ENCODE measurements at places on chromosomes 5 and 9. TPM values are rescaled to one million over a fixed set of nuclear protein-coding genes. Genes with fewer than 3 reads are reported as not detected.
A peak's percentile ranks its signal among the peaks of the same experiment; 100 is the strongest.

DNA sequence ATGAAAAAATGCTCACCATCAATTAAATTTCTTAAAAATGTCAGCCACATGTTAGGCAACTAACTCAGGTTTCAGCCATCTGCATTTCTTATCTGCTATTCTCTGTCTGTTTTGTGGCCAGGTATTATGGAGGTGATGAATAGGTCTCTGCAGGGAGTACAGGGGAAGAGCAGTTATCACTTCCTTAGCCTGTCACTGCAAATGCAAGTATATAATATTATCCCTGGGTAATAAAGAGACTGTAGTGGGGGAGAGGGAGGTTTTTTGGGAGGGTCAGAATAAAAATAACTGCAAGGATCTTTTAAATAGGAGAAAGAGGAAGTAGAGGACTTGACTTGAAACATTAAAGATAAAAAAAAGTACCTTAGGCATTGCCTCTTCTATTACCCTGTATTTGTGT lies 49.6 kb upstream of the PTGER4 start:
- no peaks in the 10 kb centered on the region for H3K27me3 ChIP-seq
- H3K4me3 ChIP-seq = no peak overlapping the region
- no peak for DNase-seq
- no peak overlapping the region for H3K27ac ChIP-seq
- no peaks in the 10 kb centered on the region for H3K4me1 ChIP-seq

- H3K36me3 ChIP-seq = no peaks in the 10 kb centered on the region
- H3K4me3 ChIP-seq = peak overlapping the region; percentile 24
- H3K27ac ChIP-seq = peak overlapping the region; percentile 74
- no peaks in the 10 kb centered on the region for H3K27me3 ChIP-seq
- peaks cover 63% of the 10 kb centered on the region for H3K4me1 ChIP-seq
- DNase-seq = no peak
These were observed 12.9 kb downstream of the PRRC2B start for GRCh38 chr9:131406563-131407436.

Gene NFX1
- total RNA-seq = 26.1 TPM

Gene CNTNAP3
- 5.1 TPM for total RNA-seq

Gene SPINK6
- total RNA-seq = not detected

GRCh38 chr9:125521462-125522327 lies 185.3 kb downstream of the MAPKAP1 start:
- peaks cover 6% of the 10 kb centered on the region for H3K4me1 ChIP-seq
- no peak overlapping the region for H3K4me3 ChIP-seq
- DNase-seq = no peak
- no peaks in the 10 kb centered on the region for H3K27me3 ChIP-seq

- H3K27me3 ChIP-seq = no peaks in the 10 kb centered on the region
- H3K4me1 ChIP-seq = peaks cover 7% of the 10 kb centered on the region
- no peak overlapping the region for H3K27ac ChIP-seq
- H3K36me3 ChIP-seq = no peaks in the 10 kb centered on the region
These were observed 109.5 kb downstream of the SNCAIP start for GRCh38 chr5:122421374-122422079.

- DNase-seq = no peak
- H3K27me3 ChIP-seq = no peaks in the 10 kb centered on the region
- no peaks in the 10 kb centered on the region for H3K4me1 ChIP-seq
These were observed 296.8 kb downstream of the MRPS30 start for GRCh38 chr5:45105491-45105994.

DNA sequence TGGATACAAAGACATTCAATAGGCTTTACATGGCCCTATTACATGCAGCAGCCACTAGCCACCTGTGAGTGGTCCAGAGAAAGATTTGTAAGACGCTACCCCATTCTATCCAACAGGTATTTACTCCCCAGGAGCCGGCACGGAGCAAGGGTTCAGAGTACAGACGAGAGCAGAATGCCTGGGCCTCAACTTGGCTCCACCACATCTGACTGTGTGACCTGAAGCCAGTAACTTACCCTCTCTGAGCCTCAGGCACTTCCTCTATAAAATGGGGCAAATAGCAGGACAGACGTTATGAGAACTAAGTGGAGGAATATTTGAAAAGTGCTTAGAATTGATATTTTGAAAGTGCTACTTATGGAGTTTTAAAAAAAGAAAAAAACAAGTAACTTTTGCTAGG lies 100.0 kb downstream of the TLE1 start:
- no peaks in the 10 kb centered on the region for H3K27me3 ChIP-seq
- 0 out of 2 replicates have a peak, but pooled peaks cover 2% of the 10 kb centered on the region for H3K4me1 ChIP-seq
- peaks cover 19% of the 10 kb centered on the region for H3K36me3 ChIP-seq
- no peak overlapping the region for H3K27ac ChIP-seq
- no peak for DNase-seq

Gene PCDHA1
- total RNA-seq = 0.50 TPM

DNA sequence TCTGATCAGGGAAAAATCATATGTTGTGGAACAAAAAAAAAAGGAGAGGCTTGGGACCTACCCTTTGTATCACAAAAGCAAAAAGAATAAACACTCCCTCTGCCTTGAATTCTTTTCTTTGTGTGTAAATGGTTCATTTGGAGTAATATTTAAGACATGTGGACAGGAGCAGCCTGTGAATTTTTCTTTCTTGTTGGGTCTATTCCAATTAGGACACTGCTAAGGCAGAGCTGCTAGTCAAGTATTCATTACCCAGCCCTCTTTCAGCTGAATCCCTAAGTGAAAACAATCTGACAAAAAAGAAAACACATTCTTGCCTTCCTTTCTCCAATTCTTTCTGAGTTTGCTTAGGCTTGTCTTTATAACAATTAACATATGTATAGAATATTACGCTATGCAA lies 330.0 kb downstream of the EBF1 start:
- no peaks in the 10 kb centered on the region for H3K27me3 ChIP-seq
- no peak overlapping the region for H3K4me3 ChIP-seq
- H3K36me3 ChIP-seq = no peaks in the 10 kb centered on the region
- no peak for DNase-seq
- H3K4me1 ChIP-seq = no peaks in the 10 kb centered on the region

DNA sequence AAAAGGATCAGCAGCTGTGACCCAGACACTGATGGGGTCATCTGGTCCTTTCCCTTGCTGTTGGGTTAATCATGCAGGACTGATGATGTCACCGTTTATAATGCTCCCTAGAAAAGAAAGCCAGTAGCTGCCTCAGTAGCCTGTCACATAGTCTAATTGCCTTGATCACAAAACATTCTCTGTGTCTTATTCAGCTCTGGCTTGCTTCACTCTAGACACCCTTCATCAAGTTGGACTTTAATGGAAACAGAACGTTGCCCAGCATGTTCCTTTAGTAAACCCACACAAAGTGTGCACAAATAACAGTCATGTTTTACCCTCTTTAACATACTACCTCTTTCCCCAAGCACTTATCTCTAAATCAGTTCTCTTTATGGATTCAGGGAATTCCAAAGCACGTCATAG lies 170.8 kb downstream of the SGCD start:
- DNase-seq = no peak
- no peak overlapping the region for H3K27ac ChIP-seq
- H3K4me1 ChIP-seq = no peaks in the 10 kb centered on the region
- H3K36me3 ChIP-seq = no peaks in the 10 kb centered on the region
- H3K4me3 ChIP-seq = no peak overlapping the region

DNA sequence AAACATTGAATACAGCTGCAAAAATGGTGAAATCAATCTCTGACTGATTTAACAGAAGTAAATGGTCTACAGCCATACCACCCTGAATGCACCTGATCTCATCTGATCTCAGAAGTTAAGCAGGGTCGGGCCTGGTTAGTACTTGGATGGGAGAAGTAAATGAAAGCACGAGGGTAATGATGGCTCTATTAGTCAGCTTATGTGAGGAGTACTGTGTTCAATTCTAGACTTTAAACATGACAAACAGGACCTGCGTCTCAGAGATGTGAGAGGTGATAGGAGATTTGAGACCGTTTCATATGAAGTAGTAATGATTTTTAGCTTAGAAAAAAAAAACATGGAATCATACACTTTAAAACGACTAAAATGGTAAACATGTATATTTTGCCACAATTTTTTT lies 77.1 kb upstream of the SUSD1 start:
- no peaks in the 10 kb centered on the region for H3K4me1 ChIP-seq
- H3K36me3 ChIP-seq = no peaks in the 10 kb centered on the region
- DNase-seq = no peak
- no peaks in the 10 kb centered on the region for H3K27me3 ChIP-seq

Gene TTC23L
- 1.2 TPM for total RNA-seq

GRCh38 chr9:126589349-126589748 lies 24.4 kb upstream of the LMX1B start:
- no peaks in the 10 kb centered on the region for H3K27me3 ChIP-seq
- H3K36me3 ChIP-seq = no peaks in the 10 kb centered on the region
- no peak overlapping the region for H3K27ac ChIP-seq
- H3K4me3 ChIP-seq = no peak overlapping the region

DNA sequence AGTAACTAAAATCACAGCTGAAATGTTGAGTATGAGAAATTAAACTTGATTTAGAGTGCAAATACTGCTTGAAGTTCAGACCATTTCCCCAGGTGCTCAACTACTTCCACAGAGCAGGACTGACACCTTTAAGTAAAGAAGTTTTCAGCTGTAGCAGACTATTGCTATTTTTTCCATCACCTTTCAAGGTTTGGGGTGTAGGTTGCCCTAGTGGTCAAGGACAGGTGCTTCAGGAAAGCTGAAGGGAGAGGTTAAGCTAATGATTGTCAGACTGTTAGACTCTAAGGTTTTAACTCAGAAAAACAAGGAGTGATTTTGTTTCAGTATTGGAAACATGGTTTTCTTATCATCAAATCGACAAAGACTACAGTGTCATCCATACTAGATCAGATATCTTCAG lies 162.1 kb downstream of the CCDC192 start:
- no peaks in the 10 kb centered on the region for H3K4me1 ChIP-seq
- H3K27ac ChIP-seq = no peak overlapping the region
- DNase-seq = no peak
- H3K4me3 ChIP-seq = no peak overlapping the region

- no peak for DNase-seq
- no peak overlapping the region for H3K27ac ChIP-seq
- no peak overlapping the region for H3K4me3 ChIP-seq
- H3K27me3 ChIP-seq = no peaks in the 10 kb centered on the region
- no peaks in the 10 kb centered on the region for H3K4me1 ChIP-seq
These were observed 1672.1 kb upstream of the C9orf72 start for GRCh38 chr9:29245351-29245750.

Gene FYB1
- not detected for total RNA-seq

- no peaks in the 10 kb centered on the region for H3K4me1 ChIP-seq
- no peaks in the 10 kb centered on the region for H3K36me3 ChIP-seq
- no peak overlapping the region for H3K4me3 ChIP-seq
- no peak overlapping the region for H3K27ac ChIP-seq
- H3K27me3 ChIP-seq = no peaks in the 10 kb centered on the region
These were observed 116.4 kb downstream of the MYO10 start for GRCh38 chr5:16819522-16820167.

DNA sequence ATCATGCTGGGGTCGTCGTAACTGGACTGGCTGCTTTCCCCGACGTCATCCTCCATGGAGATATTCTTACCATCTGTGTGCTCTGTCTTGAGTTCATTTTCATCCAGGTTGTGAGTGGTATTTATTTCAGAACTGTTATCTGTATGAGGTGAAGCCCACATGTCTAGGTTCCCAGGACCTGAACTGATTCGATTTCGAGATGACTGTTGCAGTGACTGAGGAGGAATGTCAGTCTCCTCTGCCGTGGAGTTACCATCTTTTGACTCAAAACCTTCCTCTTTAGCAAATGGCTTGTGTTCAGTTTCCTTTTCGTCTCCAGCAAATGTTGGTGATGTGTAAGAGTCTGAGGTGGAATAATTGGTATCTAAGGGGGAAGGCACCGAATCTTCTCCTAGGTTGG lies 55.2 kb upstream of the PCA3 start:
- H3K27ac ChIP-seq = no peak overlapping the region
- no peaks in the 10 kb centered on the region for H3K36me3 ChIP-seq
- H3K27me3 ChIP-seq = no peaks in the 10 kb centered on the region
- H3K4me1 ChIP-seq = no peaks in the 10 kb centered on the region
- no peak overlapping the region for H3K4me3 ChIP-seq
